EL (cell line): ENCODE measurements at places on chromosomes 7 and 10.

GRCh38 chr7:6590645-6591110, 857 bp downstream of the INTS15 start:
- no peak for DNase-seq

- no peak for DNase-seq
These were observed 115.2 kb upstream of the MDFIC start for GRCh38 chr7:114806590-114807162.

DNA sequence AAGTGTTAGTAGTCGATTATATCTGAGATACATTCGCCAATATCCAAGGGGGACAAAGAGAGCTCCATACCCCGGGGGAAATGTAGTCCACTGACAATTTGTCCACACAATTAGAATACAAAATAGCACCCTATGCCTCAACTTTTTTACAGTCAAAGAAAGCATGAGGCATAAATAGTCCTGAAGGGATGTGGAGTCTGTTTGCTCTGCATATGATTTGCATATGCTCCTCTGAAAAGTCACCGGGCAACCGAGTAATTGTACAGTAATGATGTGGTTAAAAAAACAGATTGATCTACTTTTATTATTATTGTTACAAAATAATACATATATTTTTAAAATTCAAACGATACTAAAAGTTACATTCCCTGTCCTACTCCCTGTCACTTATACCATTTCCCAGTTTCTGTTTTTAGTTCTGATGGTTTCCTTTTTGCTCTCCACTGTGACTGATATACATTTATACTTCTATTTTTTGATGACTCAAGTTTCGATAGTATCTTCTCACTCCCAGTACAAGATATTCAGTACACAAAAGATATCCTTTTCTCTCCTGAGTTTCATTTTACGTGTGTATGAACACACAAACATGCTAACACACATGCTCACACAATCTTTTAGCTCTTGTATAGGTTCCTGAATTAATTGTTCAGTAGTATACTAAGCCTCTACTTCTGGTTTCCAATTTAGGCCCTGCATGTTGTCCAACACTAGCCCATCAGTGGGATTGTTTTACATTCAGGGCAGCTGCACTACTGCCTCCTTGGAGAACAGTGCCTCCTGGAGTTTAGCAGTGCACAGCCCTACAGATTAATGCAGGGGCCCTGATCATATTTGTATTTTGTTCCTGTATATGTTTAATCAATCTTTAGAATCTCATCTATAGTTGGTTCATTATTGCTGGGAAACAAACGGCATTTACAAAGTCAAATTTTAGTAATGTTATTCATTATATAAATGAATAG, 130.9 kb downstream of the TES start:
- no peak for DNase-seq

DNA sequence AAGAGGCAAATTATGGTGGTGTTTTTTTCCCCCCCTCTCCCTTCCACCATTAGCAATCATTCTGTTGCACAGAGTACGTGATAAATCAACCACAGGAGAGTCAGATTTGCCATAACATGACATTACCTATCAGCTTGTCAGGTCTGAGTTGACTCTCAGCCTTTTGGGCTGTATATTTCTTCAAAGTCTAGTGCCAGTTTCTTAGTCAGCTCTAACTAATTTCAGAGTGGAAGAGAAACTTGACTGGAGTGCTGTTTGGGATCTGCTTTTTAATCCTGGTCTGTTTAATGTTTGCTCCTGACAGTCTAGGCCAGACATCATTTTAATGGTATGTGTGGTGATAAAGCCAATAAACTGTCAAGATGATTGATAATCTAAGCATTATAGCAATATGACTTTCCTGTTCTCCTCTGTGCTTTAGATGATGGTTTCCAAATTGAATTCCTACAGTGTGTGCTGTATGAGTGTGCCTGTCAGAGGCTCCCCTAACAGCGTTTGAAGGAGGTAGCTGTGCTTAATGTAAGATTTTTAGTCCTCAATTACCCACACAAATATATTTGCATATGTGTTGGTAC, 76.9 kb downstream of the LRMDA start:
- peak; percentile 18 for DNase-seq

GRCh38 chr10:42753507-42754154, 29.0 kb upstream of the BMS1 start:
- DNase-seq = peak; percentile 7

GRCh38 chr7:135584362-135585353, 26.9 kb downstream of the NUP205 start:
- DNase-seq = no peak

- peak; percentile 30 for DNase-seq
These were observed 1053.3 kb downstream of the SORCS1 start for GRCh38 chr10:106111246-106111645.

- no peak for DNase-seq
These were observed 28.1 kb downstream of the TWIST1 start for GRCh38 chr7:19089378-19089777.

- DNase-seq = no peak
These were observed 214.1 kb upstream of the FAM3C start for GRCh38 chr7:121610243-121610642.
